Endothelial cell of umbilical vein (primary cell): ENCODE measurements at places on chromosomes 16 and 17. TPM values are rescaled to one million over a fixed set of nuclear protein-coding genes. Genes with fewer than 3 reads are reported as not detected.

Gene IRX3
- total RNA-seq: not detected in 2 replicates

Gene RAC3
- 34.1 and 35.4 TPM in 2 replicates for total RNA-seq

Gene TP53TG3B
- not detected in 2 replicates for total RNA-seq

Gene HOXB5
- total RNA-seq: 7.3 and 8.5 TPM in 2 replicates

Gene CCDC40
- total RNA-seq: 4.1 and 5.5 TPM in 2 replicates

Gene LITAFD
- total RNA-seq: not detected in 2 replicates

Gene FAM222B
- 30.6 and 33.7 TPM in 2 replicates for total RNA-seq

Gene CA7
- not detected in 2 replicates for total RNA-seq

Gene GLIS2
- 10.1 and 11.3 TPM in 2 replicates for total RNA-seq

Gene PPL
- 0.05 and 0.20 TPM in 2 replicates for total RNA-seq
